ENCODE measurements at places on chromosomes 2 and 18.
A peak's percentile ranks its signal among the peaks of the same experiment; 100 is the strongest.

DNA sequence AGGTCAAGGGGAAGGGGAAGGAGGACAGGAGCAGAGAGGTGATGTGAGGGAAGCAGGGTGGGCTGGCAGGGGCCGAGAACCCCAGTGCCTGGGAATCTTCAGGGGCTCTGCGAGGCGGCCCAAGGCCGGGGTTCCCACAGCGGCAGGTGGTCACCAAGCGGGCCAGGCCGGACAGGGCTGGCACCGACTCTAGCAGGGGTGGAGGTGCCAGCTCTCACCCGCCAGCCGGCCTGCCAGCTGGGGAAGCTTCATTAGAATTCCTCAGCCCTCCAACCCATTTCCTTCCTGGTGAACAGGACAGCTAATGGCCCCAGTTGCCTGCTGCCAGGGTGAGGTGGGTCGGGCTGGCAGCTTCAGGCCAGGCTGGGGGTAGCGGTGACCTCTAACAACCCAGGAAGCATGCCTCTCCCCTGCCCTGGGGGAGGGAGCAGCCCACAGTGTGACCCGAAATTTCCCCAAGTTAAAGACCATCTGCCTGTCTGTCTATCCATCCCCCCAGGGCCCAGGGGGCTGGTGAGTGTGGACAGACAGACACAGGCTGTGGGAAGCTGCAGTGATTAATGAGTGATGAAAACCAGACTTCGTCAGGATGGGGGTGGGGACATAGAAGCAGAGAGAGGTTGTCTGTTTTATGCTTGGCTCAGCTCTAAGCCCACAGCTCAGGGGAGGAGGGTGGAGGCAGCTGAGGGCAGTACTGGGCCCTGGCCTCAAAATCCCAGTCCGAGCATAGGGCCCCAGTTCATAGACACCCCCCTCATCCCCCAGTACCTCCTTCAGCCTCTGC is 144.1 kb downstream of the ZFP36L2 start:
- peak; percentile 22 for DNase-seq

DNA sequence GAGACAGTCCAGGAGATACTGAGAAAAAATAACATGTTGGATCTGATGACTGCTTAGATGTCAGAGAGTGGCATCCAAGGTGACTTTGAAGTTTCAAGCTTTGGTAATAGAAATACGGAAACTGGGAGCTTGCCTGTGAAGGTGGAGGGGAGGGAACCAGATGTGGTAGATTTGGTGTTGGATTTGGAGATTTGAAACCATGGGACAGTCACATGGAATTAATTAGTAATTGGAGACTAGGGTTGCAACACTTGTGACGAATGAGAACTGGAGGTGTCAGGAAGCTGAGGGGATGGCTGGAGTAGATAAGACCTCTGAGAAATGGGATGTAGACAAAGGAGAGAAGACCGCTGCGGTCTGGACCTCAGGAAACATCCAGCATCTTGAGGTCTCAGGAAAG is 46.7 kb downstream of the RPL37A start:
- peak; percentile 67 for DNase-seq

- no peak for DNase-seq
Observed at GRCh38 chr18:33097126-33097525, 324.3 kb upstream of the KLHL14 start.

DNA sequence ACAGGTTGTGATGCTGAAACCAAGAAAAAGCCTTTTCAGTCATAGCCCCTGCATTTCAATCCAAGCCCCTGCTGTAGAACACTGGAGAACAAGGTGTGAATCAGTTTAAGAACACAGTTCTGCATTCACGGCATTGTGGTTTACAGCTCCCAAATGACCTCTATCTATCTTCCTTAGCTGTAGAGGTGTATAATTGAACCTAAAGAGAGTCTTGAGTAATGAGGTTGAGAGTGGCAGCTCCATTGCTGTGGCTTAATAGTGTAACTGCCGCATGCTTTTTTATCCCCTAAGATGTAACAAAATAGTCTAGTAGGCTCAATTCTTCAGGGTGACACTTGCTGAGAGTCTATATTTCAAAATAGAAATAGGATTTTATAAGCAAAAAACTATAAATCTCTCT is 121.3 kb upstream of the EPHA4 start:
- DNase-seq = no peak

DNA sequence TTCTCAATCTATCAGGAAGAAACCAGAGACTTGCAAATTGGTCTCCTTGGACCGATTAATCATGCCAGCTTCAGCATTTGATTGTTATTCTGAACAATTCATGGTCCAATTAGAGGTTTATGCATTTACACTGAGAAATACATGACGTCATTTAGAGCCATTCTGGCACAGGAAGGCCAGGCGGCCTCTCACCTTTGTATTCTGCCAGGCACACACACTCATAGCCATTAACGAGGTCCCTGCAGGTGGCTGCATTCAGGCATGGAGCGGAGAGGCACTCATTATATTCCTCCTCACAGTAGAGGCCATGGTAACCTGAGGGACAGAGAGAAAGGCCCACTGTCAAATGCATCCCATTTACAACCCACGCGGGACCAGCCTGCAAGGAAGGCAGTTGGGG is 146.8 kb upstream of the PID1 start:
- DNase-seq = no peak

DNA sequence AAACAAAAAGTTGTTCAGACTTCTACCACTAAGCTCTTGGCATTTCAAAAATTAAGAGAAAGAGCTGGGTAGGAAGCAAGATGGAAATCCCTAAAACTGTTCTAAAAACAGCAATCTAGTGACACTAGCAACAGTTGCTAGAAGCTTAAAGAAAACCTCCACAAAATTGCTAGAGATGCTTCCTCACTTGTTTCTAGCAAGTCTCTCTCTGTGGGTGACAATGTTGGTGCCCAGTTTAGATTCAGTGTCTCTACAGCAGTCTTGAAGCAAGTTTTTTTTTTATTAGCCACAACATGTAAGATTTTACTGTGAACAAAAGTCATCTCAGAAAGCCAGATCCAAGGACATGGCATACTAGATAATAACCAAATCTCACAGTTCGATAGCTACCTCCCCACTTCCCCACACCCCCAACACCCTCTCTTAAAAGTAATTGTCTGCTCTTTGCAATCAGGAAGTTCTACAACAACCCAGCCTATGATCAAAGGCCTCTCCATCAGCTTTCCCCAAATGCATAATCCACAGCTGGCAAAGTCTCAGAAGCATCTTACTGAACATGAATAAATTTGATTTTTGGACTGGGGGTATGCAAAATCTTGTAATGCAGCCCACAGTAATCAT is 70.0 kb downstream of the ANKRD44 start:
- DNase-seq = peak; percentile 70

DNA sequence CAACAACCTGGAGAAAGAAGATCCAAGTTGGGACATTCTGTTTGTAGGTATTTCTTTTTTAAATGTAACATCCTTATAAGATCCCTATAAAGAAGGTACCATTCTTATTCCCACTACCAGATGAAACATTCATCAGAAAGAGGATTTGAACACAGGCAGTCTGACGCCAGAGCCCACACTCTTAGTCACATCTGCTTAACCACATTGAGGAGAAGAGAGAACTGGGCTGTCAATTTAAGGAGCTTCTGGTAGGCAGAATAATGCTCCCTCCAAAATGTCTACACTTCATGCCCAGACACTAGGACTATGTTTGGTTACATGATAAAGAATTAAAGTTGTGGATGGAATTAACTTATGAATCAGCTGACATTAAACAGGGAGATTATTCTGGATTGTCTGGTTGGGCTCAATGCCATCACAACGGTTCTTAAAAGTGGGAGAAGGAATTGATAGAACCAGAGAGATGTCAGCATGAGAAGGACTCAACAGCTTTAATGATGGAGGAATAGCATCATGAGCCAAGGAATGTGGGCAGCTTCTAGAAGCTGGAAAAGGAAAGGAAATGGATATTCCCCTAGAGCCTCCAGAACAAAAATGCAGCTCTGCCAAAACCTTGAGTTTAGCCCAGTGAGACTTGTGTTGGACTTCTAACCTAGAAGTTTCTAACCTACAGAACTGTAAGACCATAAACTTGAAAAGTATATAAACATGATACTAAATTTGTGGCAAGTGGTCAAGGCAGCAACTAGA is 82.2 kb downstream of the KLF7 start:
- no peak for DNase-seq

- no peak for DNase-seq
Observed at GRCh38 chr2:129760669-129761068, 218.8 kb upstream of the RAB6C start.

DNA sequence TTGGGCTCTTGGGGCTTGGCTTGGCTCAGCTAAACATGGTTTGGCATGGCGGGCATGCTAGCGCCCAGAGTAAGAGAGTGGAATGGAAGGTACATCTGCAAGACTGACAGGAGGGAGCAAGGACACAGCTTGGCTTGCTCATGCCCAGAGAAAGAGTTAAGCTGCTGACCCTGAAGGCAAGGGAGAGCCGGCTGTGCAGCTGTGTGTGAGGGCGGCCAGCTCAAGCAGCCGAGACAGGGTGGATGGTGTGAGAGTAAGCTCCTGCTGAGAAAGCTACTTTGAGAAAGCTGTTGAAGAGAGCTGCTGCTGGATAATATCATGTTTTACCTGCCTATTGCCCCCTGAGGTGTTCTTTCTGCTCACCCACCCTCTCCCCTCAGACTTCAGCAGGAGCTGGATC is 135.6 kb downstream of the CCBE1 start:
- DNase-seq = no peak

DNA sequence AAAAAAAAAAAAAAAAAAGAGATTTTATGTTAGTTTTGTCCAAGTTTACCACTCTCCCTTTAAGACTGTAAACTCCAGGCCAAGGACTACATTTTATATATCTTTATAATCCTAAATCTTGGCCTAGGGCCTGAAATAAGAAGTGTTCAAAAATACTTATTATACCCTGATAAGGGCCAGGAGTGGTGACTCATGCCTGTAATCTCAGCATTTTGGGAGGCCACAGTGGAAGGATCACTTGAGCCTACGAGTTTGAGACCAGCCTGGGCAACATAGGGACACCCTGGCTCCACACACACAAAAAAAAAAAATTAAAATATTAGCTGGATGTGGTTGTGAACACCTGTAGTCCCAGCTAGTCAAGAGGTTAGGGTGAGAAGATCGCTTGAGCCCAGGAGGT is 12.7 kb downstream of the TRIP12 start:
- DNase-seq = no peak

GRCh38 chr2:9708683-9709538 is 78.1 kb upstream of the YWHAQ start:
- peak; percentile 28 for DNase-seq

- no peak for DNase-seq
Observed at GRCh38 chr2:66466433-66466832, 31.5 kb downstream of the MEIS1 start.

GRCh38 chr18:75551071-75551470 is 123.6 kb upstream of the SMIM21 start:
- DNase-seq = peak; percentile 3

DNA sequence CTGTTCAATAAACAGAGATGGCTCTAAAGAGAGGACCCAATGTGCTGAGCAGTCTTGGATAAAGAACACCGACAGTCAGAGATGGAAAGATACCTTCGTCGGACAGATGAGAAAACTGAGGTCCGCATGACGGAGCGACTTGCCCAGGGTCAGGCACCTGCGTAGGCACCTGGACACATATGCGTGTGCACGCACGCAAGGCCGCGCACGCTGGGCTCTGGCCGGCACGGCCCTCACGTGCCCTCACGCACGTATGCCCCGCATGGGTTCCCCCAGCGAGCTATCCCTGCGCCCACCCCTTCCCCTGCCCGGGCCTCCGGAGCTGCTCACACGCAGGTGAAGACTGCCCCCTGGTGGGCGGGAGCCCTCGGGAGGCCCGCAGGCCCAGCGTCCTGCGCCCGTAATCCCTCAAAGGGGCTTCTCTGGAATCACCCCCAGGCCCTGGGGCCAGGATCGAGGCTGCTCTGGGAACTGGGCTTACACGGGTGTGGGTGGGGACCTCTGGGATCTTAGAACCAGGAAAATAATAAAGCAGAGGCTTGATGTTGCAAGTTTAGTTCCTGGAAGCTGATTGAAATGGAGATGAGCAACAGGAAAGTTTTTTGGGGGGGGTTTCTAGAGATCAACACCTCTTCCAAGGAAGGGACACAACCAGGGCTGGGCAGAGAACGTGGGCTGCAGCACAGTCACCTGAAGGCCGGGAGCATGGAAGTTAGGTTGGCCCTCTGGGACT is 246.3 kb downstream of the TNS1 start:
- DNase-seq = peak; percentile 64

DNA sequence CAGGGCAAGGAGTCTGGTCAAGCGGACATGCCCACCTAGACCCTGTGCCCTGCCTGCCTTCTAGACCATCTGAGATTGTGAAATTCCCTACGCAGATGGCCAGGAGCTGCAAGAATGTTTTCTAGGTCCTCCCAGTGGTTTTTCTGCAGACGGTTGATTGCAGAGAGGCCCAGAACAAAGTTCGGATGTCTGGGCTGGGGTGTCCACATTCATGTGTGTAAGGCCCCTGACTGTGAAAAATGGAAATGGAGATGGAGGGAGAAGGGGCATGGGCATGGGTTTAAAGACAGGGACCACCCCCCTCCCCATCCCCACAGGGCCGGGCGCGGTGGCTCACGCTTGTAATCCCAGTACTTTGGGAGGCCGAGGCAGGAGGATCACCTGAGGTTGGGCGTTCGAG is 11.8 kb downstream of the ARHGAP25 start:
- no peak for DNase-seq

- DNase-seq = no peak
Observed at GRCh38 chr2:176125772-176126054, 3.2 kb downstream of the HOXD9 start.

DNA sequence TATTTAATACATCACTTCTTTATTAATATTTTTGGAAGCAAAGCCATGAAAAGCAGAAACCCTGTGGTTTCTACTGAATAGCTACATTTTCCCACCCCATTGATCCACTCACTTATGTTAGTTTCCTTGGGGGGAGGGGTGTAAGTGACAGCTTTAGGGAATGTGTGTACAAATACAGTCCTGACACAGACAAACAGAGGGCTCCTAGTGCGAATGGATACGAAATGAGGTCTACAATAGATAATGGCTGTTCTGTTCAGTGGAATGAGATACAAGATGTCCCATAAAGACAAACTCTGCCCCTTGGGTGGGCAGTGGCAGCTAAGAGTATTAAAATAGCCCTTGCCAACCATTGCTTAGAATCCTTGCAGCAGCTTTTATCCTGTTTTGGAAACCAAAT is 312.9 kb downstream of the NCKAP5 start:
- DNase-seq = no peak

DNA sequence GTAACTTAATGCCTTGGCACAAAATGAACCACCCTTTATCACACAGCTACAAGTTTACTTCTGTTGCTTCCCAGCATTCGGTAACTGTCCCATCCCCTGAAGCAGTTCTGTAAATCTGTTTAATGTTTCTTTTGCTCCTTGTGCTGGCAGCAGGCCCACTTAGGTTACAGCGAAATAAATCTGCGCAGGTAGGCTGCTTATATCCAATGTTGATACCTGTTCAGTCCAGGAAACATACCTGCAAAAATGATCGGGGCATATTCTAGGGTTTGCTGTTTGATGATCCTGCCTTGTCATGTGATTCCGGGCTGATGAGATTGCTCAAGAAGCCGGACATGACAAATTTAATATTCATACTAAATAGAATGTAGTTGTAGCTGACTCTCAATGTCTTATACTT is 23.3 kb downstream of the PELI1 start:
- no peak for DNase-seq

GRCh38 chr18:46377557-46377956 is 273.4 kb downstream of the HAUS1 start:
- no peak for DNase-seq

GRCh38 chr2:217090024-217090473 is 230.2 kb upstream of the TNP1 start:
- DNase-seq = peak; percentile 87

GRCh38 chr2:16660114-16660513 is 5.5 kb downstream of the CYRIA start:
- DNase-seq = no peak

GRCh38 chr2:127712999-127713398 is 11.7 kb downstream of the SFT2D3 start:
- DNase-seq = peak; percentile 23
